IPS-NIHi11 (cell line): ENCODE measurements at places on chromosomes 4 and X.

DNA sequence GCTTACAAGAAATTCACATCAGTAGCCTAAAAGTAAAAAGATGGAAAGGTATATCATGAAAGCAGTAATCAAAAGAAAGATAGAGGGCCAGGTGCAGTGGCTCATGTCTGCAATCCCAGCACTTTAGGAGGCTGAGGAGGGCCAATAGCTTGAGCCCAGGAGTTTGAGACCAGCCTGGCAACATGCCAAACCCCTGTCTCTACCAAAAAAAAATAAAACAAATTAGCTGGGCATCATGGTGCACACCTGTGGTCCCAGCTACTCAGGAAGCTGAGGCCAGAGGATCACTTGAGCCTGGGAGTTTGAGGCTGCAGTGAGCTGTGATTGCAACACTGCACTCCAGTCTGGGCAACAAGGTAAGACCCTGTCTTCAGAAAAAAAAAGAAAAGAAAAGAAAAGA lies 55.5 kb downstream of the GSPT2 start:
- DNase-seq, result no peak

GRCh38 chr4:79597266-79597665 lies 189.2 kb upstream of the GK2 start:
- no peak for DNase-seq

DNA sequence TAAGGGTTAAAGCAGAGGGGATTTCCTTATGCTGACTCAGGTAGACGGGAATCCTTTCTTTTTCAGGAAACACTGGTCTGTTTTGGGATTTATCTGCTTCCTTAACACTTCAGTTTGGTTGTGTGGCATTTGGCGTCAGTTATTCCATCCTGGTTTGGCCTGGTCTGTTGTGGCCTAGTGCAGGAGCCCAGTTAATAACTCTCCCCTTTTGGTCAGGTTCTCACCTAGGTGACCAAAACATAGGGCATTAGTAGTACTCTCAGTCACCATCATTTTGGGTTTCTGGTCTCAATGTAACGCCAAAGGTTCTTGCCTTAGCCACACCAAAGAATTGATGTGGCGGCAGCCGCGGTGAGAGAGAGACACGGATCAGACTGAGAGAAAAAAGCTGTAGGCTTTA lies 39.7 kb upstream of the IL9R start:
- no peak for DNase-seq

GRCh38 chr4:156113138-156113765 lies 159.6 kb upstream of the CTSO start:
- DNase-seq, result no peak

DNA sequence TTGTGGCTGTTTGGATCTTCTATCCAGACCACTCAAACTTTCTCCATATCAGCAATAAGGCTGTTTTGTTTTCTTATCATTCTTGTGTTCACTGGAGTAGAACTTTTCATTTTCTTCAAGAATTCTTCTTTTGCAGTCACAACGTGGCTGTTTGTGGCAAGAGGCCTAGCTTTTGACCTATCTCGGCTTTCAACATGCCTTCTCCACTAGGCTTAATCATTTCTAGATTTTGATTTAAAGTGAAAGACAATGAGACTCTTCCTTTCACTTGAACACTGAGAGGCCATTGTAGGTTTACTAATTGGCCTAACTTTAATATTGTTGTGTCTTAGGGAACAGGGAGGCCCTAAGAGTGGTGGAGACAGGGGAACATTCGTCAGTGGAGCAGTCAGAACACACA lies 19.1 kb downstream of the FGF2 start:
- DNase-seq, result no peak

DNA sequence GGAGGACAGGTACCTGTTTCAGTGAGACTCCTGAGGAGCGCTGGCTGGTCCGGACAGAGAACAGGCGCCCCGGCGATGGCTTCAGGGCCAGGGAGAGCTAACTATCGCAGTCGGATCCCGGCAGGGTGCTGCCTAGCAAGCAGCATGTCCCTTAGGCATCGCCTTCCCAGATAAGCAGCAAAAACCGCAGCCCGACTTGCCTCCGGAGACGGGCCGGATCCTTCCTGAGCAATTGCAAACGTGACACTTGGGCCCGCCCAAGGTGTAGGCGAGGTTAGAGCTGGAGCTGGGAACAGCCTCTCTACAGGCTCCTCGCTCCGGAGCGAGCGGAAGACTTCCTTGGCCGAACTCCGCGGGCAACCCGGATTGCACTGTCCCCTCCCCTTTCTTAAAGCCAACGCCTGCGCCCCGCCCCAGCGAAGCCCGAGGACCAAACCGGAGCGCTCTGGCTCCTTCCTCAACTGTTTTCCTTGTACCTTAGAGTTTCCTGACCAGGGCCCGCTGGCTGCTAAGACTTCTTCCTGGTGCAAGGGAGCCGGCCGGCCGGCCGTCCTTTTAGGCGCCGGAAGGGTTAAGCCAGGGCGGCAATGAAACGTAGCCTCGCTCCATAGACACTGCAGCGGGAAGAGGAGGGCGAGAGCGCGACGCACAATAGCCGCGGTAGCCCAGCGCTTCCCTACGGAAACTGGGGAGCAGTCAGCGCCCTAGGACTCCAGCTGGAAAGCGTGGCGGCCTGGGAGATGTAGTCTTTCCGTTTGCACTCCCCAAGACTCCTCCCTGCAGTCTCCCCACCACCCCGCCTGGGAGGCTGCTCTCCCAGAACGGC lies at the start of gene OPHN1:
TSS of gene OPHN1 (minus strand) at position 341 of the 826 bp plus-strand sequence. CDS start 475 bp downstream, outside the sequence.
- peak; percentile 61 for DNase-seq

DNA sequence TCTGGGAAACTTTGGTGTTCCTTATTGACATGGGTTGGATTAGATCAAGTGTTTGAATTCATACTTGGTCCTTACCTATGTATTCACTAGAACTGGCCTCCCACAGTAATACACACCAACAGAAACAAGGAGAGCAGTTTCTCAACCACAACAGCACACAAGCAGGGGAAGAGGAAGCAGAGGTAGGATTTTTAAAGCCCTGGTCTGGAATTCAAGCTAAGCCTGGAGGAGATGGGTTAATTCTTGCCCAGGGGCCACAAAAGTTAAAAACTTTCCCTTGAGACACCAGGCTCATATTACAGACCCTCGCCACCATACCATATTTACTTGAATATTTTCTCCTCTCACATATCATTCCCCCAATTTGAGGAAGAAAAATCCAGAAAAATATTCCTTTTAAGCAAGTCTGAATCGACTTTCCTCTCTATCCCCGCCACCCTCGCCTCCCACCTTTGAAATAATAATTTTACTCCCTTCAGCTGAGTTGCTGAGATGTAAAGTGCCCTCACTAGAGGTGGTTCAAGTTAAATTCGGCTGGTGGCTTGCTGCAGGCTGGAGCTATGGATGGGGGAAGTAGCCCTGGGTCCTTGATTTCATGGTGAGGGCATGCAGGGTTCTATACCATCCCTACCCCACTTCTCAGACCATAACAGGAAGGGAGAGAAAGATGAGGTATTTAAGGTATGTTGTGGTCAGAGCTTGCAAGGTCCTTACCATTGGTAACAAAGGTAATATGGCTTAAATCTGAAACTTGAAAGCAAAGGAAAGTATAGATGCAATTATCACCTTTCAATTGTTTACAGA lies 440.2 kb downstream of the INPP4B start:
- peak; percentile 60 for DNase-seq

DNA sequence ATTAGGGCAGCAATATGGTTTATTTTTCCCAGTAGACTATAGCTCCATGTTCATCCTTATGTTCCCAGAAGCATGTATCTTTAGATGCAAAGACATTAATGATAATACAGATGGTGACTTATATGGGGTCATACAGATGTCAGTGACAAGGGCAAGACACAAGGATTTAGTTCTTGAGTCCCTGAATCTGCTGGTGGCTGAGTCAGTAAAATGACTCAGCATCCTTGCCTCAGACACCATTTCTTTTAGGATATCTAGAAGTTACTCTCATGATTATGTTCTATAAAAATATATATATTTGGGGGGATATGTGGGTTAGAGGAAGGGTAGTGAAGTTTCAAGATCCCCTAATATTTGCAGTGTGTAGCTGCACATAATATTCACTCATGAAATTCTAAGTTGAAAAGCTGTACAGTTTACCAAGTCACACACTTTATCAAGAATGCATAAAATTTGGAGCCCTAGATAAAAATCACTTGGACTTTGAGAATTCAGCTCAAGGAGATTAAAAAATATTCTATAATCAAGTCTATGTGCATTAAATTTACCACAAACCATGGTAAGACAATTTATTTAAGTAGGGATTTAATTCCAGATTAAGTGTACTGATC lies 101.9 kb downstream of the LNX1 start:
- no peak for DNase-seq

- DNase-seq, result peak; percentile 28
Measured at GRCh38 chrX:19682712-19683331, 167.5 kb upstream of the MAP3K15 start.

GRCh38 chr4:89110541-89110985 lies 770 bp upstream of the TIGD2 start:
- peak; percentile 61 for DNase-seq

DNA sequence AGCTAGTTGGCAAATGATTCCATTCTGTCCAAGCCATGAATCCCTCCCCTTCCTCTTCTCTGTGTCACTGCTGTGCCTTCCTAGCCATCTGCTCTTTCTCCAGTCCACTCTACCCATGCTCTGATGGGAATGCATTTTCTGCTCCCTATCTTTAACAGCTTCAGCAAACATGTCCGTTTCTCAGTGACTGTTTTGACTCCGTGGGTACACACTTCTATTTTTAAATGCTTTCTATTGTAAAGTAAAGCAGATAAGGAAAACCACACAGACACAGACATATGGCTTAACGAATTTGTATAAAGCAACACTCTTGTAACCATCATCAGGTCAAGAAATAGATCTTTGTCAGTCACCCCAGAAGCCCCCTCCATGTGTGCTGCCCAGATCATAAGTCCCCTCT lies 72.4 kb upstream of the KLHL13 start:
- no peak for DNase-seq

GRCh38 chr4:24849756-24850155 lies 54.4 kb downstream of the SOD3 start:
- DNase-seq, result no peak

- peak; percentile 14 for DNase-seq
Measured at GRCh38 chr4:154415313-154415712, 76.3 kb downstream of the DCHS2 start.

- no peak for DNase-seq
Measured at GRCh38 chr4:123749383-123749782, 352.8 kb downstream of the SPRY1 start.

DNA sequence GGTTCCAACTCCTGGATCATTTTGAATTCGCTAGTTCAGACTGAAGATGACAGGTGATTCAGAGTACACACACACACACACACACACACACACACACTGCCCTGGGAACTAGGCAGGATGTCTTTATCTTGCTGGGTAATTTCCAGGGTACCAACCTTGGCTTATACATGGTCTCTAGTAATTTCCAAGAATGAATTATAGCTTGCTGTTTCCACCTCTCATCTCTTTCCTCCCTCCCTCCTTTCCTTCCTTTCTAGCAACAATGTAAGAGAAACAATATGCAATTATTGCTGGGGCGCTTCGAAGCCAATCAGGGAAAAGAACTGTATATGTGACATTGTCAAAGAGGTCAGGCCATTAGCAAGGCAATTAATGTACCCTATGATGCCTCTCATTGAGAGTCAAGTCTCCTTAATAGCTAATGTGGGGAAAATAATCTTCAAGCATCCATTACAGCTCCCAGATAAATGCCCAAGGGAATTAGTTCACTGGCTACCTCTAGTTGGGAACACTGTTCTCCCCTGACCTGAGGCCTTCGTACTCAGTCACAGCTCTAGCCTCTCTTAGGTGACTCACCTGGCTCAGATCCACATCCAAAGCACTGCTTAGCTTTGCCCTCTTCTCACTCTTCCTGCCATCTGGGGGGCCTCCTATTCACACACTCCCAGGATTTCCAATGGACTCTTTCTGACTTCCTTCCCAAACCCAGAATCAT lies 311.5 kb downstream of the PPP1R2C start:
- no peak for DNase-seq

- DNase-seq, result no peak
Measured at GRCh38 chr4:142917678-142918077, 71.6 kb upstream of the INPP4B start.

DNA sequence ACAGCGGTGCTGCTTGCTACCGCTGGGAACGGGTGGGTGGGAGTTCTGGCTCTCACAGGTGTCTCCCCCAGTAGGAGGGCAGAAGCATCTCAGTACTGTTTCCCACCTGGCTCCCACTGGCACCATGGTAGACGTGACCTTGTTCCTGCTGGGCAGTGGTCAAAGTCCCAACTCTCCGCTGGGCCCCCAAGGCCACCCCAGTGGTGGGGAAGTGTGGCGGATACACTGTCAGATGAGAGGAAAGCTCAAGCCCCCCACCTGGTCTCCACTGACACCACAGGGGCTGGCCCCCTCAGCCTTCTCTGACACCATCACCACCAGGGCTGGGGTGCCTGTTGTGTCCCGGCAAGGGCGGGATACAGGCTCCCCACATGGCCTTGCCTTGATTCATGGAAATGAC lies 24.6 kb downstream of the LETM1 start:
- no peak for DNase-seq

- no peak for DNase-seq
Measured at GRCh38 chr4:53714236-53715140, 123.2 kb upstream of the LNX1 start.

GRCh38 chr4:68724426-68724825 lies 54.0 kb upstream of the UGT2B15 start:
- no peak for DNase-seq

DNA sequence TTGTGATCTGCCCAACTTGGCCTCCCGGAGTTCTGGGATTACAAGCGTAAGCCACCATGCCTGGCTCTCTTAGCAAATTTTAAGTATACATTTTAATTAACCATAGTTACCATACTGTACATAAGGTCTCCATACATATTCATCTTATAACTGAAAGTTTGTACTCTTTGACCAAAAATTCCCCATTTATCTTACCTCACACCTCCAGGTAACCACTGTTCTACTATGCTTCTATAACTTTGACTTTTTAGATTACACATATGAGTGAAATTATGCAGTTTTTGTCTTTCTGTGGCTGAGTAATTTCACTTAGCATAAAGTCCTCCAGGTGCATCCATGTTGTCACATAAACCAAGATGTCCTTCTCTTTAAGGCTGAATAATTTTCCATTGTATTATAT lies 17.4 kb downstream of the C4orf51 start:
- no peak for DNase-seq

DNA sequence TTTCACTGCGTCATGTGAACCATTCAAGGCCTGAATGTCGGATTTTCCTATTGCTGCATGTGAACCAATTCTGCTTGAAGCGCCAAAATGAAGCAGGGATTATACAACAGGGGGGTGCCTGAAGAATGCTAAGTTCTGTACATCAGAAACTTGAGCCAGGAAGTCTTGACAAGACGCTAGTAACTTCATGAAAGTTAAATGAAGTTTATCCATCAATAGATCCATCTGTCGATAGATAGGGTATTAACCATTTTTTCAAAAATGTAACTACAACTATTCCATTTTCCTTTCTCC lies 590 bp upstream of the NAF1 start:
- no peak for DNase-seq

DNA sequence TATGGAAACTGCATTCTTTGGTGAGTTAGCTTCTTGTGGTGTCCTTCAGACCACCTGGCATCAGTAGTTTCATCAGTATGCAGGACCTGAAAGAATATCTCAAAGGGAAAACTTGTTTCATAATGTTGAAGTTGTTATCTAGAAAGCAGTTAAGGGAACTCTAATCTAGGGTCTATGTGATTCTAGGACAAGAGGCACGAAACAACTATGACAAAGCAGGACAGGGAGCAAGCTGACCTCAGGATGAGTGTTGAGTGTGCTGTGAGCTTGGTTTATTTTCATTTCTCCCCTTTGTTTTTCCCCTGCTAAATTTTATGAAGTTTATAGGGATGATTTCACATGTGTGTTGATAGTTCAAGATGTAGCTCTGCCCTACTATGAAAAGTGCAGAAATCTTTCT lies 65.7 kb downstream of the MXRA5 start:
- DNase-seq, result no peak
